Inflammatory macrophage (primary cell): ENCODE measurements at places on chromosomes 6 and 20.

- peak; percentile 66 for DNase-seq
These were observed 398 bp downstream of the ZBTB2 start for GRCh38 chr6:151390851-151391470.

DNA sequence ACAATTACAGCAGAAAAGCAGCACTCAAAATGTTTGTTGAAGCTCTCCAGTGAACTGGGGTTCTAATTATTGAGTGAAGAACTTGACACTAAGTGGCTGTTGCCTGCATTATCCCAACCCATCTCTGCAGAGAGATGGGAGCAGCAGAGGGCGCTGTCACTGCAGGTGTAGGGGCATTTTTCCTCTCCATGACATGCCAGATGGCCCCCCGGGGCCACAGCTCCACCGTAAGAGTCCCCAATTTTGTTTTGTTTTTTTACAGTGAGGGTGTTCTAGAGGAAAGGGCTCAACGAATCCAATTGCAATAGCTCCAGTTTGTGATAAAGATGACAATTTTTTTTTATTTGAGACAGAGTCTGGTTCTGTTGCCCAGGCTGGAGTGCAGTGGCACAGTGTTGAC, 1.9 kb upstream of the FUCA2 start:
- DNase-seq = peak; percentile 15

DNA sequence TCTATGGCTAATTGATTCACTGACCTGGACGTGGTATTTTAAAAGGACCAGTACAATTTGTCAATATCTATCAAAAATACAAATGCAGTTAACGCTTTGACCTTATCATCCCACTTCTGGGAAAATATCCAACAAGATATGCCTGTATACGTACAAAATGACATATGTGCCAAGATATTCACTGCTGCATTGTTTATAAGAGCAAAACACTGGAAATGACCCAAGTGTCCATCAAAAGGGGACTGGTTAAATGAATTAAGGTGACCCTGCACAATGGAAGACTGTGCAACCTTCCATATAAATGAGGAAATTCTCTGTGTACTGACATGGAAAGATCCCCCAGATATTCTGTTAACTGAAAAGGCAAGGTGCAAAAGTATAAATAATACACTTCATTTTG, 13.9 kb downstream of the TRAM2 start:
- DNase-seq = no peak

DNA sequence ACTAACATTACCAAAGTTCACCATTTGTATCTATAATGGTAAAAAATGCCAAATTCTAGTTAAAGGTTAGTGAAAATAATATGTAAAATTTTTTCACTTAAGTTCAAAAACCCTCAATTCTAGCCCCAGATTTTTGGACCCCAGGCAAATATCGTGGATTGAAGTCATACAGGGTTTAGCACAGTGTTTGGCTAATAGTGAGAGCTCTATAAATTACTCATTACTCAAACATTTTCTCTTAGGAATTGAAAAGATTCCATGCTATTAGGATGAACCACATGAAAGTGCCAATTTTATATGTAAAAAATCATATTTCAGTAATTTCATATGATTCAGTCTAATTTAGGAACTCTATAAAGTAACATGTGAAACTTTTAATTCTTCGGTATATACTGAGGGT, 170.3 kb upstream of the PREP start:
- DNase-seq = no peak

- no peak for DNase-seq
These were observed 405.7 kb upstream of the CITED2 start for GRCh38 chr6:139779988-139780774.

DNA sequence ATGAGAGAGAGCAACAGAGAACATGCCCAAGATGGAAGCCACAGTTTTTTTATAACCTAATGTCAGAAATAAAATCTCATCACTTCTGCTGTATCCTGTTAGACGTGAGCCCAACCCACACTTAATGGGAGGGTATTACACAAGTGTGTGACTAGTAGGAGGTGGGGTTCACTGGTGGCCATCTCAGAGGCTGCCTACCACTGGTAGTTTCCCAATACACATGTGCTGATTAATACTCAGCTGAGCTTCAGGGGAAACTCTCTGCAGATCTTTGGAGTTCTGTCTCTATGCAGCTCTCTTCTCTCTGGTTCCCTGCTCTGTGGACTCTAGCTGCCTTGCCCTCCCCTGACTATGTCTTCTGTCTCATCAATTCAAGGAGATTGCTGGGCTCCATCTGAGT, 35.7 kb downstream of the CNBD2 start:
- DNase-seq = peak; percentile 96

DNA sequence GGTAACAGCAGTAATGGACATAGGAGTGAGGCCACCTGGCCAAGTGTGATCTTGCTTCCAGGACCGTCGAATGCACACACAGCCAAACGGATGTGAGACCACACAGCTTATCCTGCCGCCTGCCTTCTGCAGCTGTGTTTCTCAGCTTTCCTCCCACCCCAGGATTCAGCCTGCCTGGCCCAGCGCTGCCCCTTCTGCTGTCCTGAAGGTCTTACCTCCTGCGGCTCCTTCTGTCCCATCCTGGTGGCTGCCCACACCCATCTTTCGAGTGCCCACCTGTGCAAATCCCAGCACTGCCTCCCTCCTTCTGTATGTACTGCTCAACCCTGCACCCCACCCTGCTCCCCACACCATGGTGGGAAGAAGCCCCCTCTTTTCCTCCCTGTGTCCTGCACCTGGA, 49.4 kb upstream of the DACT2 start:
- no peak for DNase-seq

DNA sequence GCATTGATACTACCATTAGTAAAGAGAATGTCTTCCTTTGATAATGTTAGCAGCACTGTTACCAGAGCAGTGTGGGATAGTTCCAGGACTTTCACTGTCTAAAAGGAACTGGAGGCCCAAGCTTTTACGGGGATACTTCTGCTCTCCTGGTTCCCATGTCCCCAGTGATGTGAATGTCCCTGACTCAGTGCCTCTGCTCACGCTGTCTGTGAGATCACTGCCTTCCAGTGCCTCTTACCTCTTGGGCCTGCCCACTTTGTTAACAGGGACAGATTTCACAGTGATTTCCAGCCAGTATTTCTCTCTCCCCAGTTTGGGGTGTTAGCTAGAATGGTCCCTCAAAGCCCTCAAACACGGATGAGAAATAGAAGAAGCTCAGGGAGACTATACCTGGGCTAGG, 14.4 kb downstream of the PTPRA start:
- DNase-seq = peak; percentile 42

DNA sequence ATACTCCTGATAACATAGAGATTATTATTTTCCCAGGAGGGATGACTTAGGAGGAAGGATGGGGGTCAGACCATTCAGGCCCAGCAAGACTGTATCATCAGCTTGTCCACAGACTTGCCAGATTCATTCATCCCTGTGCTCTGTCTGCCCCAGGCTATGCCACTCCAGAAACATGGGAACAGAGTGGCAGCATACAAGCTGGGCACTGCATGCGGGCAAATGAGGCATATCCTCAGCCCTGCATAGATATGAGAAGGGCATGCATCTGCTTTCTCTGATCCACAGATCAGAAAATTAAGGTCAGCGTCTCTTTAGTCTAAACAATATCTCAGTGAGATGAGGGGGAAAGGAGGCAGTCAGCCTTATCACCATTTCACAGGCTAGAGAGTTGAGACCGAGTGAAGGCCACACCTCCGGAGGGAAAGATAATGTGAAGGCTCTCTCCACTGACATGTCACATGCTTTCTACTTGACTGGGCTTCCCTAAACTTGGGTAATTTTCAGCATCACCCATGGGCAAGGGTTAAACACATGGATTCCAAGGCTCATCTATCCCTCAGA, 140.5 kb downstream of the TFAP2B start:
- no peak for DNase-seq

- DNase-seq = no peak
These were observed 31.2 kb downstream of the PARD6B start for GRCh38 chr20:50762435-50763220.

GRCh38 chr20:25280574-25281535, 33.0 kb downstream of the PYGB start:
- DNase-seq = no peak

GRCh38 chr6:82744286-82745015, 321.2 kb downstream of the UBE3D start:
- no peak for DNase-seq

DNA sequence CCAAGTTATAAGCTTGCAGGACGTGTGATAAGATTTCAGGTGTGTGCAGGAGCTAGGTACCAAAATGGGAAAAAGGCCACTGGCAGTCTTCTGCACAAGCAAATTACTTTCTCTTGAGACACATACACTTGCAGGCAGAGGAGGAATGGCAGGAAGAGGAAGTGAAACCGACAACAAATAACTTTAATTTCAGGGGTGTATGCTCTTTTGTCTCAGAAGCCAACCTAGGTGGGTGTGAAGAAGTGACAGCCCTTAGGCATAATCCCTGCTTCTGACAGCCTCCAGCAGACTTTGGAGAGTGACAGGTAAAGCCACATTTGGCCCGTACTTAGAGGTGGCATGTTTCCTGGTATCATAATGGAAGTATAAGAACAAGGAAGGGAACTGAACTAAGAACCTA, 118.8 kb upstream of the TRAF3IP2 start:
- peak; percentile 68 for DNase-seq

- no peak for DNase-seq
These were observed 1.5 kb upstream of the CAPN11 start for GRCh38 chr6:44157152-44157521.

GRCh38 chr6:6686176-6686575, 97.7 kb downstream of the LY86 start:
- no peak for DNase-seq

- DNase-seq = no peak
These were observed 1.4 kb downstream of the RAET1E start for GRCh38 chr6:149896491-149896890.

- no peak for DNase-seq
These were observed 58.8 kb downstream of the BMP6 start for GRCh38 chr6:7784706-7785105.

DNA sequence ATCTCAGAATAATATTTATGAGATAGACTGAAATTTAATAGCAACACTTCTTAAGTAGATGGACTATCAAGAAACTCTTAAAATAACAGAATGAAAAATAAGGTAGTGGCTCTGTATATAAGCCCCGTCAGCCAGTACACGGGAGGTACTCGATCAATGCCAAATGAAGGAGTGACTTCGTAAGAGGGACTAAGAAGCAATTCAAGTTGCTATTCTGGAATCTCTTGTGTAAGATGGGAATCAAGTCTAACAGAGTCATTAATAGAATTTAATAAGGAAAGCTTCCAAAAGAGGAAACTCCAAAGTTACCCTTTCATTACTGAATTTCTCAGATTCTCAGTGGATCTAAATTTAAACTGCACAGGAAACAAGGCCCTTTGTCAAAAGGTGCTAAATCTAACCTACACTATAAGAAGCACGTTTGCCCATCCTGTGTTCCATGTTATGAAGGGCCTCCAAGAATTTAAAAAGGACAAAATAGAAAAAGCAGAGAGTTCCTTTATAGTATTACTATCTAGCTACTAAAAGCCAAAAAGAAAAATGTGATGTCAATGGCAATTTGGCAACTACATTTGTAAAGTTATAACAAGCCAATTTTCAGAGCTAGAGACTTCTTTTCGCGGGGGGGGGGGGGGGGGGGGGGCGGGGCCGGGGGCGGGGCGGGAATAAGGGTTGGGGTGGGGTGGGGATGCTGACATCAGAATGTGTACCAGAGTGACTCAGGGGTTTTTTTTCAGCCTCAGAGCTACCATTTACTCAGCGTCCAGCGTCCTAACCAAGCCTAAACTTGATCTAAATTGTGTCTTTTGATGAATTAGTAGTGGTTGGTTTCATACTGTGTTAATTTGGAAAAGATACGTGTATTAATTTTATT, 200.6 kb downstream of the GMPR start:
- no peak for DNase-seq

GRCh38 chr20:23048283-23049200, 930 bp downstream of the THBD start:
- DNase-seq = peak; percentile 78

- DNase-seq = peak; percentile 28
These were observed 24.6 kb downstream of the MTFR2 start for GRCh38 chr6:136225496-136225895.

- DNase-seq = no peak
These were observed 434.8 kb downstream of the ADGRB3 start for GRCh38 chr6:69069881-69070280.

GRCh38 chr6:157944983-157945931, 36.4 kb upstream of the SYNJ2 start:
- no peak for DNase-seq

DNA sequence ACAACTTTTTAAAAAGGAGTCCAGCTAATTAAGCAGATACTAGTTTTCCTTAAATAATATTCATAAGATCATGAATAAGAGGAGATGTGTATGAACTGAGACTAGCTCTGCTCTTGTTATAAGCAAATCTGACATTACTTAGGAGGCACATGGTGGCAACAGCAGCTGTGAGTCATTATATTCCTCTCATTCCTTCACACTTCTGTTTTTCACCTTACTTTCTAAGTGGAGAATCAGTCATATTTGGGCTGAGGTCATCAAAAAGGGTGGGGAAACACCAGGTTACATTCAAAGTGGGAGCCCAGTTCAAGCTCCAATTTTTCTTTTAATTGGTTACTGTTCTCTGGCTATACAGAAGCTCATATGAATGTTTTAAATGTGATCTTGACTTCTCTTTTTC, 6.0 kb upstream of the RIPPLY2 start:
- DNase-seq = no peak

GRCh38 chr20:44552950-44553908, 29.1 kb upstream of the PKIG start:
- no peak for DNase-seq

- DNase-seq = peak; percentile 86
These were observed 12.6 kb downstream of the HCK start for GRCh38 chr20:32064667-32065066.

- no peak for DNase-seq
These were observed 25.6 kb upstream of the ID4 start for GRCh38 chr6:19811397-19812079.

DNA sequence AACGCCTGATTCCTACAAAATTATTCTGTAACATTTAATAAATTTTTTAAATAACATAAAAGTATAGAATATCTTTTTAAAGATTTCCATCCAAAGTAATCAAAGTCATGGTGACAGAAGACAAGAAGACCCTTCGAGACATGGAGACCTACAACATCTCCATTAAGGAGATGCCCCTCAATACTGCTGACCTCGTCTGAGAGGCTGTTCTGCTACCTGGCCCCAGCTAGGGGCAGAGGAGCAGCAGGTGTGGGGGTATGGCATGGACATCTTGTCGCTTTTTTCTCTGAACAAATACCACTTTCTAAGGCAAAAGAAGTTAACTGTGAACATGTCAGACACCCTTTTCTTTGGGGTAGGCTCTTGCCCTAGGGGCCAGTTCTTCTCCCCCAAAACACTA, 44.1 kb downstream of the BLOC1S5 start:
- DNase-seq = no peak

DNA sequence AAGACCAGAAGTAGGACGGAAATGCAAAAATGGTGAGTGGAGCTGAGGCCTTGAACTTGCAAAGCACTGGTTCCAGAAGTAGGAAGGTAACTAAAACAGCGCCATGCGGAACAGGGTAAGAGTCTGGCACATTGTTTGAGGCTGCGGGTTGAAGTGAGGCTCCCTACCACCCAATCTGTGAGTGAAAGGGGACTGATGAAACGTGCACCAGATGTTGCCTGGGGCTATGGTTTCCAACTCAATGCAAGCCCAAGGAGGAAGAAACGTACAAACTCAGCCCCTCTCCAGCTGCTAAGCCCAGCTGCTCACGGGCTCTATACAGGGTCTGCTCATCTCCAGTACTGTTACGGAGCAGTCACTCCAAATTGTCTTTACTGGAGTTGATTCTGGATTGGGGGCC, 68.7 kb upstream of the KCNK16 start:
- DNase-seq = no peak
